ENCODE measurements at places on chromosomes 7 and 10.

GRCh38 chr10:114682121-114682520 is 24.0 kb upstream of the ABLIM1 start:
- DNase-seq: no peak

DNA sequence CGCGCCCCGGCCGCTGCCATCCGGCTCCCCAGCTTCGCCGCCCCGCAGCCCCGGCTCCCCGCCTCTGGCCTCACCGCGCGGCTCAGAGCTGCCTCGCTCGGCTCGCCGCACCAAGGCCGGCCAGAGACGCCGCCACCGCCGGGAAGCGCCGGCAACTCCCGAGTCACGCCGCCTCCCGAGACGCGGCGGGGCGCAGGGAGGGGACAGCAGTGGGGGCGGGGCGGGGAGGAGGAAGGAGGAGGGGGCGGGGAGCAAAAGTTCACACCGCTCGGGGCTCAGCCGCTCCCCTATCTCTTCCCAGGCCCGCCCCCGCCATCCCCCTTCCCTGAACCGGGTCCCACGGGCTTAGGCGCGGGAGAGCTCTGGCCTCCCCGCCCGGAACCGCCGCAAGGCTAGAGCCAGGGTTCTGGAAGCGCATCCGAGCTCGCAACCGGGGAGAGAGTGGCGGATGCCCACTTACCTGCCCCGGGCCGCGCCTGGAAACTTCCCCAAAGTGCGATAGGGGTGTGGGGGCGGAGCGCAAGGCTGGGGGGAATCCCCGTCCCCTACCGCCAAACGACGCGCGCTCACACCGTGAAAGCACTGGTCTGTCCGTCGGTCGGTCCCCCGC is 1.0 kb downstream of the CHST15 start:
- no peak for DNase-seq

- no peak for DNase-seq
Observed at GRCh38 chr7:43868681-43869005, 674 bp downstream of the MRPS24 start.

DNA sequence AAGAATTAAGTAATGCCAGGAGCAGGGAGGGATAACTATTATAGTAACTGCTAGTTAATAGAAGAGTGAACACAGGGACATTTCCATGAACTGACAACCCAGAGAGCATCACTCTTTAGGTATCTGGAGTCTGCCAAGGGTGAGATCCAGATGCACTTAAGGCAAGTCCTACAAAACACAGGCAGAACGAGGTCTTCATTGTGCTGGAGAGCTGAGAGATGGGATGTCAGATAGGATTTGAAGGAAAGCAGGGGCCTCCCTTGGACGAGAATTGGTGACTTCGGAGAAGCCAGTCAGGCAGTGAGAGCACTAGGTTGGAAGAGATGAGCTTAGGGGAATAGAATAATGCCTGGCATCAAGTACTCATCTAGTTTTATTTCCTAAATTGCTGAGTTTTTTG is 684.5 kb downstream of the GATA3 start:
- no peak for DNase-seq

DNA sequence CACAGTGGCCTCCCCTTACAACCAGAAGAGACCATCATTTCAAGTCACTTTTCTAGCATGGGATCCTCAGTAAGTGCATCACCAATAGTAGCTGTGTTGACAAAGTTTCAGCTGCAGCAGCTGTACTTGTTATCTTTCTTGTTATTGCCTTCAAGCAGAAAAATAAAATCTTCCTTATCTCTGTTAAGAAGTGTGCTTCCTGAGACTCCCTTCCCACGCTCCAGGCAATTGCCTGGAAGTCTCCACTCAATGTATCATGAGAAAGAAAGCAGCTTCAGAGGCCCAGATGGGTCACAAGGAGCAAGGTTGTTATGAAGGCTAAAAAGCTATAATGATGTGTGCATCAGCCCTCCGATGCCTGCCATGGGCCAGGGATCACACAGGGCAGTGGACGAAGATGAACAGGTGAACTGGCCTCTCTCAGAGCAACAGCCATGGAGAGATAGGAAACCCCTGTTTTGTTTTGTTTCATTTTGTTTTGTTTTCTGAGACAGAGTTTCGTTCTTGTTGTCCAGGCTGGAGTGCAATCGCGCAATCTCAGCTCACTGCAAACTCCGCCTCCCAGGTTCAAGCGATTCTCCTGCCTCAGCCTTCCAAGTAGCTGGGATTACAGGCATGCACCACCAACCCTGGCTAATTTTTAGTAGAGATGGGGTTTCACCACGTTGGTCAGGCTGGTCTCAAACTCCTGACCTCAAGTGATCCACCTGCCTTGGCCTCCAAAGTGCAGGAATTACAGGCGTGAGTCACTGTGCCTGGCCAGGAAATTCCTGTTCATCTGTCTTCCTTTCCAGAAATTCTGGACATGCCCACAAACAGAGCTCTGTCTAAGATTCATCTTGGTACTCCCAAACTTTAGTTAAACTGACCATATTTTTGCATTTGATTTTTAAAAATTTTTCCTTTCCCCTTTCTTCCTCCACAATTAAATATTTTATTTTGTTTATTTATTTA is 340.5 kb downstream of the TNS3 start:
- no peak for DNase-seq

- DNase-seq: no peak
Observed at GRCh38 chr7:156074982-156075615, 262.8 kb upstream of the SHH start.

- DNase-seq: no peak
Observed at GRCh38 chr10:113087165-113088029, 137.3 kb downstream of the TCF7L2 start.

DNA sequence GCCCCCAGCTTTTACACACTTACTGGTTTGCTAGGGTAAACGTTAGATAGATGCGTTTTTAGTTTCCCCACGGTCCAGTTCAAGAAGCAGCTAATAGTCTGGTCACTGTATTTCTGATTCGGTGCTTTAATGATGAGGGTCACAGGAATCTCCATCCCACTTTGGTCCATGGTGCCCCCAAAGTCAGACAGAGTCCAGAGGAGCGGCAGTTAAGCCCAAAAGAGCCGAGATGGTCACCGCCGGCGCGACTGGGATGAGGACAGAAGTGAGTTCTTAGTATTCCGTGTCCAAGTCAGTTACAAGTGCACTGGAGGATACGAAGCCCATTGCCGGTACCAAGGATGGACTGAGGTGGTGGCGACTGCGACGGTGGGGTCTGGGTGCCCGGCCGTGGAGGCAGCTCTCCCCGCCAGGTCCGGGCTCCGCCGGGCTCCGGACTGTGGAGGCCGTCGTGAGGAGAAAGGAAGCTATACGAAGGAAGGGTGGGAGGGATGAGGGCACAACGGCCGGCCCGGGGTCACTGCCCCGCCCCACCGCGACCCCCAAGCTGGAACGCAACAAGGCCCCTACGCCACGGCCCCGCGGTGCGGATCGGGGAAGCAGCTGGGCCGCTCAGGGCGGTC is 663 bp downstream of the HERPUD2 start:
- no peak for DNase-seq

DNA sequence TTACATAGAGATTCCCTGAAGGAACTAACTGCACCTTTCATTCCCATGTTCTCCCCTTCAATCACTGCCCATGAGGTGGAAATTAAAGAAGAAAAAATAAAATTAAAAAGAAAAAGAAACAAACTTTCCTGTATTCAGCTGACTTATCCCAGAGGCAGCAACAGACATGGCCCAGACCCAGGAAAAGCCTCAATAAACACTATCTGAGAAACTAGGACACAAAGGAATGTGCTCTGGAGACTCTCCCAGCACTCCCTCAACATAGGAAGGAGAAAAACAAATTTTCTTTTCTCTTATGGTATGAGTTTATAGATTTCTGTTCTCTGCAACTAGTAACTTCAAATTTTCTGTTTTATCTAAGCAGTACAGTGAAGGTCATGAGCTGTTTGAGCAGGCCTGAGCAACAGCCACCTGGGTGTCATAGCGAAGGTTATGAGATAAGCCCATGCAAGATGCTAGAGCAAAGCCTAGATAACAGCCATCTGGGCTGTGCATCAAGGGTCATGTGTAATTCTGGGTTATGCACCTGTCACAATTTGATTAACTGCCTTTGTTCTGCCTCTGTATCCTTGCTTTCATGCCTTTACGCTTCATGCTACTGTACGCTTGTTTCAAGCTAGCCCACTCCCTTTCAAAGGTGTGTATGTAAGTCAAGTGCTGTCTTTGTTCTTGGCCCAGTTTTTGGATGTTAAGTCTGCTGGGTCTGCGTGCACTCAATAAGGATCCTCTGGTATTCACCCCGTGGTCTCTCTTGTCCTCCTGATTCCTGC is 11.0 kb upstream of the OR6B1 start:
- DNase-seq: no peak

DNA sequence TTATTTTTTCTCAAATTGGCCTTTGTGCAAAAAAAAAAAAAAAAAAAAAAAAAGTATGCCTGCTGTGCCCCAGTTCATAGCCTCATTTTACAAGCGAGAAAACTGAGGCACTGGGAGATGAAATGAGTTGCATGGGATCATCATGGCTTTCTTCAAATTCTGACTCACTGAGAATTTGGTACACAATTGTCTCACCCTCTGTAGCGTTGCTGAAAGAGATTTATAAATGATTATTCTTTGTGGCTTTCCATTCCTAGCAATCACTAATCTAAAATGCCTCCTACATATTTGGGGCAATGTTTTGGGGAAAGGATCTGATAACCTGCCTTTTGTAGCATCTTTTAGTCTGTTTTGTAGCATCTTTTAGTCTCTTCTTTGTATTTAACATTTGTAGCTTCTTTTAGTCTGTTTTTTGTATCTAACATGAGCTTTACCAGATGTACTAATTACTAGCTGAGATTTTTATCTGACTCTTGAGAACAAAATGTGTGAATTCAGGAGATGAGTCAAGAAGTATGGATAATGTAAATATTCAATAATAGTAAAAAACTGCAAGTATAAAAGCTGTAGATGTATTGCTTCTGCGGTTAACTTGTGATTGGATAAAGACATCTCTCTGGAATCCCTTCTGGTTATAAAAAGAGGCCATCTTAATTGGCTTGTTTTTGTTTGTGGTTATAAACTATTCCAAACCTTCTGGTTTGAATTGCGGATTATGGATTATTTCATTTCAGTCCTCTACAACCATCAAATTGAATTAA is 161.4 kb downstream of the ARID5B start:
- DNase-seq: no peak

All from LNCaP clone FGC (cell line).